Stimulated activated CD8-positive, alpha-beta memory T cell treated with anti-CD3 and anti-CD28 coated beads, Interleukin-15, amount 100 ng/mL, for 1 hour (primary cell): ENCODE measurements at places on chromosomes 12 and 14.

DNA sequence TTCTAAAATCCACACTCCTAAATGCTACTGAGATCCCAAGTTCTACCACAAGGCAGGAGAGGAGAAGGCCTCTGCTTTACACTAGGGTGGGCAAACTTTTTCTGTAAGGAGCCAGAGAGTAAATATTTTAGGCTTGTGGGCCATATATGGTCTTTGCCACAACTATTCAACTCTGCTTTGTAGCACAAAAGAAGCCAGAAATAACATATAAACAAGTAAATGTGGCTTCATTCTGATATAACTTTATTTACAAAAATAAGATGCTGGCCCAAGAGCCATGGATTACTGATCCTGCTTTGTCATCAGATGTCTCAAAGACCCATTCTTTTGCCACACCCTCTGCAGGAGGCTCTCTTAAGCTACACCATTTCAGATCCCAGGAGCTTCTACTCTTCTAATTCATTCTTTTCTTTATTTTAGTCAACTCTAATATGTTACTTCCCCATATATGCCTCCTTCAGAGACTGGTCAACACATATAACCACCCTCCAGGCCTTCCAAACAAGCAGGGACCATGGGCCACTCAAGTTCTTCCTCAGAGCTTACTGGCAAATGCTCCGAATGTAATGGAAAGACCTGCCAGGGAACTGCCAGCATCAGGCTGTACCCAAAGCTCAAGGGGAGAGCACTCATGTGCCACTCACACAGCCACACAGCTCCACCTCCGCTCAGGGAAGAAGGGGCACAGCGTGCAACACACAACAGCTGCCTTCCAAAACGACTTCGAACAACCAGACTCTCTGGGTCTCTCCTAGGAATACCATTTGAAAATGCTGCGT lies 15.6 kb downstream of the APPL2 start:
- no peak for DNase-seq

DNA sequence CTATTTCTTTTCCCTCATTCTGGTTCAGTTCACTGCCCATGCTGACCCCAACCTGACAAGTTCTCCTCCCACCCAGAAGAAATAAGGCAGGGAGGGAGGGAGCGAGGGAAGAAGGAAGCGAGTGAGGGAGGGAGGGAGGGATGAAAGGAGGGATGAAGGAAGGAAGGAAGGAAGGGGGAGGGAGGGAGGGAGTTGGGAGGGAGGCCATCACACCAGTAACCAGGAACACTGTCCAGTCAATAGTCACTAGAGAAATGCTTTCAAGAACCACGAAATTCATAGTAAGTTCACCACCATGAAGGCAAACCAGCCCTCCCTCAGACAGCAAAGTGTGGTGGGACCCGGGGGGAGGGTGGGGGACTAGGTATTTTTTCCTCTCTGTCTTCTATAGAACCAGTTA lies 142.4 kb downstream of the ESRRB start:
- no peak for DNase-seq

- no peak for DNase-seq
Observed at GRCh38 chr14:60067882-60068281, 23.8 kb upstream of the PCNX4 start.

GRCh38 chr12:82593143-82593542 lies 93.6 kb upstream of the TMTC2 start:
- DNase-seq = no peak

- no peak for DNase-seq
Observed at GRCh38 chr12:127885954-127886750, 380.8 kb upstream of the TMEM132C start.

DNA sequence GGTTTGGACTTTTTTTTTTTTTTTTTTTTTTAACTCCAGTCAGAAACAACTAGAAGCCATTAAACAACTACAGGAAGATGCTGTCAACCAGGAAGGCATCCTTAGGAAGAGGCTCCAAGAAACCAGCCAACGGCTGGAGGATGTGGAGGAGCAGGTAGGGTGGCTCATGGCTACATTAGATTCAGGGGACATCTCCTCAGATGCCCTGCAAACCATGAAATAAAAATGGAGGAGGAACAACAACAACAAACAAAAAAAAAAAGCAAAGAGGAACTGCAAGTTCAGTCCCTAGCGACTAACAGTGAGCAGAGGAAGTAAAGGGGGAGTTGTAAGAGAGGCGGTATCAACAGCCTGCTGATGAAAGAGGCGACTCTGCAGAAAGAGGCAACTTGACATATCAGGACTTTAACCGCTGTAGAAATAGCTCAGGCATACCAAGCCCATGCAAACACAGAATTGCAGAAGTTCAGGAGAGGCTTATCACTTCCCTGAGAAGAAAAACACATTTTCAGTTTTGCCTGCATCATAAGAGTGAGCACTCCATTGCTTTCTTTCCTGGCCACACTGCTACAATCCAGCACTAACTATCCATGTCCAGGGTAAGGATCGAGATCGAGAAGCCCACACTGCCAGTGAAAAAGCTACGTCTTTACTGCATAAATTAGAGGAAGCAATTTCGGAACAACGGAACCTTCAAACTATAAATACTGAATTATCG lies 103.5 kb upstream of the BCAT1 start:
- peak; percentile 10 for DNase-seq

- no peak for DNase-seq
Observed at GRCh38 chr12:112025808-112026375, 12.7 kb downstream of the ERP29 start.

DNA sequence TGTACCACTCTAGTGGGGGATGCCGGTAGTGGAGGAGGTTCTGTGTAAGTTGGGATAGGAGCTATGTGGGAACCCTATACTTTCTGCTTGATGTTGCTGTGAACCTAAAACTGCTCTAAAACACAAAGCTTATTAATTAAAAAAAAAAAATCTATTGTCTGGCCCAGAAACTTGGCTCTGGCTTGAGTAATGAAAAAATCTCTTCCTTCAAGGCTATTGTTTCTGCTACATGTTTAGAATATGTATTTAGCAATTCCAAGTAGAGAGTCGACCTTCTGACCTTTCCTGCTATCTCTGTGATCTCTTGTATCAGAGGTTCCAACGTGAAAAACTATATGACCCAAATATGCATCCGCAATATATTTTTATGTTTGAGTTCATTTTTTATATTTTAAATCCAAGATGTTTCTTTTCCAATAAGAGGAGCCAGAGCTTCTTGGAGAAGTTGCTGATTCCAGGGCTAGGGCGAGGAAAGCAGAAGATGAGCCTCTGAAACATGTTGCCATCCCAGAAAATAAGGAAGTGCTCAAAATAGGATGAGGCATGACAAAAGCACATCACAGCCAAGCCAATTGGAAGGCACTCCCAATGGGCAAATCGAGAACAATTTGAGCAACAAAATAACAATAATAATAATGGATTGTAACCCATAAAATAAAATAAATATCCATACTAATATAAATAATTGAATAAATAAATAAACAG lies 184.6 kb upstream of the TMEM260 start:
- DNase-seq = no peak

- no peak for DNase-seq
Observed at GRCh38 chr12:46803517-46803916, 22.3 kb downstream of the SLC38A4 start.

GRCh38 chr14:96284430-96284829 lies 28.4 kb downstream of the BDKRB1 start:
- no peak for DNase-seq

DNA sequence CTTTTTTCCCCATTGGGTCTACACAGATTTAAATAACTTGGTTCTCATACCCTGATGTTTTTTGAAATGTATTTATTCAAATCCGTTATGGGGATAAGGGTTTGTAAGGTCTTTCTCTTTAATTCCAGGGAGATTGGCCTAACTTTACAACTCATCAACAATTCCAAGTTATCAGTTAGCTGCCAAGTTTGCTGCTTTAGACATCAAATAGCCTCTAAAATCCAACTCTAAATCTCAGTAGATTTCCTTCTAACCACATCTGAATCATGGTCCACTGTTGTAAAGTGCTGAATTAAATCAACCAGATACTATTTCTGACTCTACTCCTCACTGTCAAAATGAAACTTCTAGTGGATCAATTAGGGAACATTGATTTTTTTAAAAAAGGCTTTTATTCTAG lies 364.1 kb upstream of the E2F7 start:
- no peak for DNase-seq

DNA sequence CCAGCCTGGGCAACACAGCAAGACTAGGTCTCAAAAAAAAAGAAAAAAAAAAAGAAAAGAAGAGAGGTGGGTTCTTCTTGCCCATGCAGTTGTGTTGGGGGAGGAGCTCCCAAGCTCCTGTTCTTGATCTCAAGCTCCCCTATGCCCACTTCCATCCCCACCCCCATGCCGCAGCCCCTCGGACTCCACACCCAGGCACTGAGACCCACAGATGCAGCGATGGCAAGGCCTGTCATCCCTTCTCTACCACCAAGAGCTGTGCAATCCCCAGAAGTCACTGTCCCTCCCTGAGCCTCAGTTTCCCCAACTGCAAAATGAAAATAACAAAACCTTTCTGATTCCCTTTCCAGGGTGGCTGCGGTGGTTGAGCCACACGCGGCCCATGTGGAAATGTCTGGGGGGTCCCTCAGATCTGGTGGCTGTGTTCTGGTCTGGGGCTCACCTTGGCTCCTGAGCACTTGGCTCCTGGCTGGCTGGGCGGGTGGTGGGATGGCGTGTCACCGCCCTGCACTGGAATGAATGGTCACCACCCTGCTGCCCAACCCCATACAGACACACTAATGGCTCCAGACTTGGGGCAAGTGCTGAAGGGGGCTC lies 22.6 kb upstream of the KIF26A start:
- no peak for DNase-seq

DNA sequence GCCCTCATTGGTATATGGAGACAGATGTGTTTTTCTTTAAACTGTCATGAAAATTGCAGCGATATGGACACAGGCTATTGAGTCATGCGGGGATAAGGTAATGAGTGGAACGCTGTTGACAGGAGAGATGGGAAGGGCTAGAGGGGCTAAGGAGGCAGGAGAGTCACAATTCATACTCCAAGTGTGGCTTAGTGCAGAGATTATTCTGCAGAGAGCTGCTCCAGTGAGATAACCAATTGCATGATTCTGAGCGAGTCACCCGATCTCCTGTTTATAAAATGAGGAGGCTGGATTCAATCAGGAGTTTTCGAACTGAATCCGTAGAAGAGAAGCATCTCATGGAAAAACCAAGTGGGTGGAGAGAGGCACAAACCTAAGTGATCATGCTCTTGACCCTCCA lies 106.4 kb upstream of the PLEKHG7 start:
- DNase-seq = no peak

DNA sequence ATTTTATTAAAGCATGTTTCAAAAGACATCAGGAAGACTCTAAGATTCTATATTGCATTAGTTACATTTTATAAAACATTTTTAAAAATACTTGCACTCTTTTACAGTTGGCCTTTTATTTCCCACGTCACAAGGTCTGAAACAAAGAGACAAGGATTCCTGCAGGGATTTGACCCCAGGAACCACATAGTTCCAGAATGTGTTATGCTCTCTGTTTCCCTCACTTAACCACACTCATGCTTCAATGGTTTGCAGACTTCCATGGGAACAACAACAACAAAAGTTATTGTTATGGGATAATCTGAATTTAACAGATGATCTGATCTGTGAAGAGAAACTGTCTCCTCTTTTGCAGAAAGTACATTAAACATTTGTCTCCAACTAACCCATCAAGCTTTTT lies 104.3 kb upstream of the PPFIA2 start:
- no peak for DNase-seq

DNA sequence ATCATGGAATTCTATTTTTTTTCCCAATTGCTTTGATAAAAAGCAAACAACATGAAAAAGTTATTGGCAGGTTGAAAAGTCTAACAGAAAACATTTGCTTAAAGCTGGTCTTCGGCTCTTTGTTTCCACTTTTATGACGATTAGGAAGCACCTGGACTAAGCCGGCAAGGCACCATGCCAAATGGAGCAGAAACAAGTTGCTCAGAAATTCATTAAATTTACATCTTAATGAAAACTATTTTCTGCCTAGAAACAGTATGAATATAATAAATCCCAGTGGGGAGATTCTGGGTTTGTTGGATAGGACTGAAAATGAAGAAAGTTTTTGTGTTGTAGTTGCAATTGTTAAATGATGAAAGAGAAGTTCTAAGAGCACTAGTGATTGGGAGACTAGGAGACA lies 51.4 kb upstream of the OR9K2 start:
- DNase-seq = no peak

GRCh38 chr12:127690161-127690560 lies 576.8 kb upstream of the TMEM132C start:
- no peak for DNase-seq

DNA sequence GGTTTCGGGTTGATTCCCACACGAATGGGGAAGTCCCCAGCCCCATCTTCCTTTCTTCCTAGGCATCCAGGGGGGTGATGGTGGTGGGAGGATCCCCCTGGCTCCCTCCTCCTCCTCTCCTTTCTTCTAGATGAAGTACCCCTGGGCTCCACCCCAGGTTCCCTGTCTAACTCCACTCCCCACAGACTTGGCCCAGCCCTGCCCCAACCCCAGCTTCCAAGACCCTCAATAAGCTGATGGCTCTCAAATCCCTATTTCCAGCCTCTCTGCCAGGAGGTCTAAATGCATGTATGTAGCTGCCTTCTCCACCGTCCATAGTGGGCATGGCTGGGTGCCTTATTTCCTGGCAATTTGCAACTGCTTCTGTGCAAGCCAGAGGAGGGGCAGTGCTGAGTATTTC lies 383.7 kb downstream of the BCL11B start:
- DNase-seq = no peak

DNA sequence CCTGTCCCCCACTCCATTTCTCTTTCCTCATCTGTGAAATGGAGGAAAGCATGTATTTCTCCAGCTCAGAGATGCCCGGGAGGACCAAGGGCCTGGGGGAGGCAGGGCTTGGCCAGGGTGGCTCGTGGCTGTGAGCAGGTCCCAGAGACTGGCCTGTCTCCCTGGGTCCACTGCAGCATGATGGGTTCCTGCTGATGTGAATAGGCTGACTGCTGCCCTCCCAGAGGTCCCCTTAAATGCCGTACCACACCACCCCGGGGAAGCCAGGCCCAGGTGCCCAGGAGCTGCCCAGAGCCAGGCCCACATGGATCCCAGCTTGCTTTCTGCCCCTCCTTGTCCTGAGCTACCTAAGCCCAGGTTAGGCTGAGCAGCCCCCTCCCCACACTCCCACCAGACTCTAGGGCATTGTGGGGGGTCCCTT lies 158.2 kb upstream of the C14orf180 start:
- DNase-seq = no peak

DNA sequence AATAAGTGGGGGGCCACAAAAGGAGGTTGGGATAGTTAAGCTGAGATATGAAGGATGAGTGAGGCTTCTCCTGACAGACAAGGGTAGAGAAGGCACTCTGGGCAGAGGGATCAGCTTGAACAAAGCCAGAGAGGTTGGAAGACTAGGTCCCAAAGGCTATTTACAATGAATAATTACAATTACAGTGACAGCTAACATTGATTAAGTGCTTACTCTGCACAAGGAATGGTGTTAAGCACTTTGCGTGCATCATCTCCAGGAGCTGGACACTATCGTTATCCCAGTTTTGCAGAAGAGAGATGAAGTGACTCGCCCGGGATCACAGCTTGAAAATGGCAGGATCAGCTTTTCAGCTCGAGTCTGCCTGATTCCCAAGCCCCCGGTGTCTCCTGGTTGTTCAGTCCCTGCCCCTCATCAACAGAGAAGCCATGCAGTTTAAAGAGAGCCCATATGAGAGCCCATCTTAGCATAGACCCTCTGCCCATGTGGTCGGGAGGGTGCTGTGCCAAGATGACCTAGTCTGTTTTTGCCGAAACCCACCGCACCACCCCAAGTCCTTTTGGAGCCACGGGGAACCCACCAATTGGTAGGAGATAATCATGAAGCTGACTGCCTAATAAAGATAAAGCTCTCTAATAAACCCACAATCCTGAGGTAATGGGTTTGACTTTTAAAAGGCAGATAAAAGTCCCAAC lies 89.9 kb upstream of the HSPB8 start:
- DNase-seq = no peak
